Activated CD4-positive, alpha-beta T cell treated with anti-CD3 and anti-CD28 coated beads, Interleukin-2, amount 10 ng/mL, durations not matched to agents 24 days and 14 days (primary cell): ENCODE measurements at places on chromosomes 11 and 22.
A peak's percentile ranks its signal among the peaks of the same experiment; 100 is the strongest.

DNA sequence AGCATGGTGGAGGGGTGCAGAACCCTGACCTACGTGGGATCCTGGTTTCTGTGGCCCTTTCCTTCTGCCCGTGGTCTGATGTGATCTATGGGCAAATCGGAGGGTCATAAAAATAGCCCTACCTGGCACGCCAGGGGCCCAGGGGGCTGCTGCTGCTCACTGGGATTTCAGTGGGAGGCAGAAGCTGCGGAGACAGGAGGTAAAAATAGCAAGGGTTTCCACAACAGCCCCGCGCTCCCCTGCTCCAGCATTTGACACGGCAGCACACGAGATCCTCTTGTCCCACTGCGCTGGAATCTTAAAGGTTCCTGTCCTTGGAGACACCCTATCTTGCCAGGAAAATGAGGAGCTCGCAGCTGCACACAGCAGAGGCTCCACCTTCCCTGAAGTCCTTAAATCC lies 321.2 kb downstream of the CTTN start:
- no peaks in the 10 kb centered on the region for H3K4me1 ChIP-seq
- H3K4me3 ChIP-seq = no peak overlapping the region
- H3K36me3 ChIP-seq = no peaks in the 10 kb centered on the region
- DNase-seq = no peak

- DNase-seq = no peak
- no peaks in the 10 kb centered on the region for H3K27me3 ChIP-seq
- H3K4me1 ChIP-seq = no peaks in the 10 kb centered on the region
- no peak overlapping the region for H3K27ac ChIP-seq
Observed at GRCh38 chr11:63760487-63761079, 8.0 kb downstream of the ZFTA start.

DNA sequence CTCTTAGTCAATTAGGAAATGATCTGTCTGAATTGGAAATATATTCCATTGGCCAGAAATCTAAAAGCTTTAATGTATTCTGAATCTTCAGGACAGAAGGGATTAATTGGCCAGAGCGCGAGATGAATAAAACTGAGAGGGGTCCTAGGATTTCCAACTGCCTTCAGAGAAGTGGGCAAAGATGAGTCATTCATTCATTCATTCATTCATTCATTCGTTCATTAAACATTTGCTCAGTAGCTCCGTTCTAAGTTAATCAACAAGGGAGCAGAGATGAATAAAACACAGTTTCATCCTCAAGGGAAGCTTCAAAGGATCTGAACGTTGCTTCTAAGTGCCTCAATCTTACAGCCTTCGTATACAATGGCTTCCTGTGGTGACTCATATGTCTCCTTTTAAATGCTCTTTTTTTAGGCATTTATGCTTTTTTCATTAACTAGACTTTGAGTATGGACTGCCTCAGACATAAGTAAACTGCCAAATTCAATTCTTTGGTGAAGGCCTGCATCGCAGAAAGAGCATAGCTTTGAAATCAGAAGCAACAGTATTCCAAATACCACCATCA lies 537.4 kb upstream of the CCDC90B start:
- H3K27me3 ChIP-seq = no peaks in the 10 kb centered on the region
- H3K4me3 ChIP-seq = no peak overlapping the region
- H3K4me1 ChIP-seq = no peaks in the 10 kb centered on the region
- no peaks in the 10 kb centered on the region for H3K36me3 ChIP-seq

DNA sequence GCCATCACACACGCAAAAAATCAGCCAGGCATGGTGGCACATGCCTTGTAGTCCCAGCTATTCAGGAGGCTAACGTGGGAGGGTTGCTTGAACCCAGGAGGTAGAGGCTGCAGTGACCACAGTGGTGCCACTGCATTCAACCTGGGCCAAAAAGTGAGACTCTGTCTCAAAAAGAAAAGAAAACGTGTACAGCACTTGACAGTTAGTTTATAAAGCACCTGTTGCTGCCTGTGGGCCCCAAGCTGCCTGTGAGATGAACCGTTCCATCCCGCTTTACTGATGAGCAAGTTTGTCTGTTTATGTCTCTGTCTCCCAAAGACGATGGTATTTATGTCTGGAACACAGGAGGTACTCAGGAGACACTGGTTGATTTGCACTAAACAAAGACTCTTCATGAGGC lies 1.5 kb upstream of the PRR5 start:
- no peaks in the 10 kb centered on the region for H3K36me3 ChIP-seq
- no peak overlapping the region for H3K4me3 ChIP-seq
- no peak for DNase-seq
- H3K4me1 ChIP-seq = peaks cover 4% of the 10 kb centered on the region
- H3K27me3 ChIP-seq = peaks cover 4% of the 10 kb centered on the region

DNA sequence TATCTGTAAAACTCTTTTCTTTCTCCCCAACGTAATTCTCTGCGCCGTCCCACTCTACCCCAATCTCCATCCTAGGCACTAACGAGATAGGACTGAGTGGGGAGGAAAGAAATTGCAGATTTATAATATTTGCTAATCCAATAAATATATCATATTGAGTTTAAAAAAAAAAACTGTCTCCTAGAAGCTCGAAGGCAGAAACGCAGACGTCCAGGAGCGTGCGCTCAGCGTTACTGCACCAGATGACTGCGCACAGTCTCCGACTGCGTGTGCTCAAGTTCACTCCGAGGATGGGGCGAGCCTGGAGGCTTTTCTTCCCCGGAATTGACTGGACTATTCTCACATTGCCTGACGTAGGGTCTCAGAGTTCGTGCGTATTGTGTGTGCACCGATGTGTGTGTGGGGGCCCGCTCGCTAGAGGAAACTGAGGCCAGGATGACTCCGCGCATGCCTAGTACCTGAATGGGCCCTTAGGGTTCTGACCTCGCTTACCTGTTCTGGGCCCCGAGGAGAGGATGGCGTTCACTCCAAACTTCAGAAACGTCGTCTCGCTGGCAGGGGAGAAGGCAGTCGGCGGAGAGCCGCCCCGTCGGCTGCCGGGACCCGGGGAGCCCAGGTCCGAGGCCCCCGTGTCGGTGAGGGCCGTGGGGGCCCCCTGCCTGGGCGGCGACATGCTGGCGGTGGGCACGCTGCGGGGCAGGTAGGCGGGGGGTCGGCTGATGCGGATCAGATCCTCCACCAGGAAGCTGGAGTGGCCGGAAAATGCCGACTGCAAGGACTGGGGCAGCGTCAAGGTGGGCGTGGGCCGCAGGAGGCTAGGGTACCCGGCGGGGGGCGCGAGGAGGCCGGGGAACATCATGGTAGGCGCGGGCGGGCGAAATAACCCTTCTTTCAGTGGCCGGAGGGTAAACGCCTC lies 551 bp downstream of the DBX1 start:
- H3K36me3 ChIP-seq = peaks cover 11% of the 10 kb centered on the region
- peaks cover 82% of the 10 kb centered on the region for H3K27me3 ChIP-seq
- H3K27ac ChIP-seq = peak overlapping the region; percentile 22
- no peak overlapping the region for H3K4me3 ChIP-seq
- DNase-seq = no peak

DNA sequence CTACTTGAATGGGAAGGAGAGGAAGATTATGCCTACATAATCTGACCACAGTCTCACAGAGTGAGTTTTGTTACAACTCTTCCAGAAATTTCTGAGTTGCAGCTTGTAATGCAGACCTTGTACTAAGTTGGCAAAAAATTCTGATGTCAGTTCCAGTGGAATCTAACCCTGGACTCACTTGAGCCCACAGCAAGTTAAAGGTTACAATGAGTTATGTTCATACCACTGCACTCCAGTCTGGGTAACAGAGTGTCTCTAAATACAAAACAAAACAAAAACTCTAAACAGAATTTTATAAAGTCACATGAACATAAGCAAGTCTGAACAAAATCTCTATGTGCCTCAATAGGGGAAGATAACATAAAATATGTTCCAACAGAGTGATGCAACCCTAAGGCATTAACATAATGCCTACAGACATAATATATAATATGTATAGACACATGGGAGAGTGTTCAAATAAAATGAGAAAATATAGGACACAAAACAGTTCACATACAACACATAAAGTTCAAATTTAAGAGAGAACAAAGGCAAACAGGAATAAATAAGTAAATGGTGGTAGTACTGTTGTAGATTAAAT lies 1.1 kb downstream of the GLYAT start:
- peaks cover 13% of the 10 kb centered on the region for H3K4me1 ChIP-seq
- H3K27ac ChIP-seq = no peak overlapping the region
- DNase-seq = no peak
- H3K36me3 ChIP-seq = no peaks in the 10 kb centered on the region

DNA sequence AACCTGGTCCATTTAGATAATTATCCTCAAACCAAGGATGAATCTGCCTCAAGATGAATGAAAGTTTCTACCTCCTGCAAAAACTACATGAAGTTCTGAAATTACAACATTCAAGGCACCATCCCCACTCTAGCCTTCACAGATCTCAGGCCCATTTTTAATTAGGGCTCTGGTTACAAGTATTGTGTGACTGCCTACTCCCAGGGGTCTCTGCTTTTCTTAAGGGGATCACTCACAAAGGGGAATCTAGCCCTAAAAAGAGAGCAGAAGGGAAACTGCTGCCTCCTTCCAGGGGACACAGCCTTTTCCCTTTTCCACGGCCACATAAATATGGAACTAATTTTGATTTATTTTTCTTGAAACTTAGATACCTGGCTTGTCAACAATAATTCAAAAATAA lies 17.4 kb upstream of the TMEM135 start:
- no peak for DNase-seq
- H3K4me3 ChIP-seq = no peak overlapping the region
- no peak overlapping the region for H3K27ac ChIP-seq
- peaks cover 12% of the 10 kb centered on the region for H3K27me3 ChIP-seq
- no peaks in the 10 kb centered on the region for H3K36me3 ChIP-seq

GRCh38 chr11:1232021-1232882 lies 9.4 kb downstream of the MUC5B start:
- no peak for DNase-seq
- no peaks in the 10 kb centered on the region for H3K27me3 ChIP-seq
- no peaks in the 10 kb centered on the region for H3K36me3 ChIP-seq
- no peak overlapping the region for H3K4me3 ChIP-seq

GRCh38 chr11:114060392-114061047 lies 1.0 kb downstream of the ZBTB16 start:
- peak overlapping the region; percentile 87 for H3K4me3 ChIP-seq
- peak; percentile 76 for DNase-seq
- peaks cover 7% of the 10 kb centered on the region for H3K4me1 ChIP-seq
- H3K27ac ChIP-seq = peak overlapping the region; percentile 68
- peaks cover 64% of the 10 kb centered on the region for H3K27me3 ChIP-seq
- H3K36me3 ChIP-seq = no peaks in the 10 kb centered on the region

DNA sequence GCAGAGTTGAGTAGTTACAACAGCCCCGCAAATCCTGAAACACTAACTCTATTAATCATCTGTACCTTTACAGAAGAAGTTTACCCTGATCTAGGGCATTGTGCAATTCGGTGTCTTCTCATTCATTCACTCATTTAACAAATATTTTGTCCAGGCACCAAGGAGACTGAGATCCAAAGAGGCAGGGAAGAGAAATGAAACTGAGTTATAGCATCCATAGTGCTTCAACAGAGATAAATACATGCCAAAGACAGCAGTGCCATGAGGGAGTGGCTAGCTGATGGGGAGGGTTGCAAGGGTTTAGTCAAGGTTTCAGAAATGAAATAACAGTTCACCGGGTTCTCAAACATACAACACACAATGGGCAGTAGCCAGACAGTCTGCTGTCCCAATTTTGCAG lies 40.2 kb upstream of the MTNR1B start:
- no peak overlapping the region for H3K4me3 ChIP-seq
- no peak overlapping the region for H3K27ac ChIP-seq
- DNase-seq = no peak
- no peaks in the 10 kb centered on the region for H3K4me1 ChIP-seq

GRCh38 chr11:92886243-92886905 lies 83.1 kb upstream of the MTNR1B start:
- no peak overlapping the region for H3K4me3 ChIP-seq
- DNase-seq = peak; percentile 70
- H3K27ac ChIP-seq = no peak overlapping the region
- H3K36me3 ChIP-seq = no peaks in the 10 kb centered on the region
- H3K27me3 ChIP-seq = peaks cover 2% of the 10 kb centered on the region

- H3K36me3 ChIP-seq = no peaks in the 10 kb centered on the region
- no peaks in the 10 kb centered on the region for H3K27me3 ChIP-seq
Observed at GRCh38 chr22:25388866-25389540, 169.6 kb downstream of the CRYBB2 start.

GRCh38 chr22:22730655-22731373 lies 86.4 kb downstream of the GGTLC2 start:
- no peak overlapping the region for H3K4me3 ChIP-seq
- peaks cover 7% of the 10 kb centered on the region for H3K4me1 ChIP-seq
- H3K27me3 ChIP-seq = peaks cover 18% of the 10 kb centered on the region
- H3K36me3 ChIP-seq = no peaks in the 10 kb centered on the region
- DNase-seq = no peak
- H3K27ac ChIP-seq = no peak overlapping the region

DNA sequence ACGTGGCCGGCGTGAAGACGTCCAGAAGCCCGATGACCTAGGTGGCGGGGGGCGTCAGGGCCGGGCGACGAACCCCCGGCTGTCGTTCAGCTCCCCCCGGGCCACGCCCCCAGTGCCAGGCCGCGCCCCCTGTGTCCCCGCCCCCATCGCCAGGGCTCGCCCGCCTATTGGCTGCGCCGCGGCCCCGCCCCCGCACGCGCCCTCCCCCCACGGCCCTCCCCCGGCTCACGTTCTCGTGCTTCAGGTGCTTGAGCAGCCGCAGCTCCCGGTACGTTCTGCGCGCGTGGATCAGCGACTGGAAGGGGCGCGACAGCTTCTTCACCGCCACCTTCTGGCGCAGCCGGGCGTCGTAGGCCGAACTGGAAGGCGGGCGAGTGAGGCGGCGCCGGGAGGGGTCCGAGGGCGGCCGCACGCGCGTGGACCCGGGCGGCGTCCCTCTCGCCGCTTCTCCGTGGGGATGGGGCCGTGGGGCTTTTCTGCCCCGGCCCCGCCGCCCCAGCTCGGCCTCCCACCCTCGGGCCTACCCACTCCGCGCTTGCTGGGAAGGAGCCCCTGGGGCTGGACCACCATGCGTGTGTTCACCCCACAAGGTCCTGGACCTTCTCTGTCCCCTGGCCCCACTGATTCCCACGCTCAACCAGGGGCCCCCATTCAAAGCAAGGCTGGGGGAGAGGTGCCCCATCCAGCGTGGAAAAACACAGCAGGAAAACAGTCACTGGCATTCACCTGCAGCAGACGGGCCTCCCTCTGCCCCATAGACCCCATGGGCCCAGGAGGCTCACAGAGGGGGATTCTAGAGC lies 2.4 kb downstream of the MAPK11 start:
- peak; percentile 88 for DNase-seq
- peaks cover 8% of the 10 kb centered on the region for H3K4me1 ChIP-seq
- H3K27me3 ChIP-seq = peaks cover 2% of the 10 kb centered on the region
- peak overlapping the region; percentile 50 for H3K4me3 ChIP-seq
- H3K27ac ChIP-seq = no peak overlapping the region
- H3K36me3 ChIP-seq = peaks cover 3% of the 10 kb centered on the region

- no peak overlapping the region for H3K4me3 ChIP-seq
- no peak for DNase-seq
- H3K36me3 ChIP-seq = no peaks in the 10 kb centered on the region
Observed at GRCh38 chr11:69746752-69747742, 28.1 kb downstream of the FGF4 start.
